ENCODE measurements at places on chromosomes 2 and 18.

- DNase-seq: no peak
These were observed 94.5 kb downstream of the GYPC start for GRCh38 chr2:126750506-126750905.

DNA sequence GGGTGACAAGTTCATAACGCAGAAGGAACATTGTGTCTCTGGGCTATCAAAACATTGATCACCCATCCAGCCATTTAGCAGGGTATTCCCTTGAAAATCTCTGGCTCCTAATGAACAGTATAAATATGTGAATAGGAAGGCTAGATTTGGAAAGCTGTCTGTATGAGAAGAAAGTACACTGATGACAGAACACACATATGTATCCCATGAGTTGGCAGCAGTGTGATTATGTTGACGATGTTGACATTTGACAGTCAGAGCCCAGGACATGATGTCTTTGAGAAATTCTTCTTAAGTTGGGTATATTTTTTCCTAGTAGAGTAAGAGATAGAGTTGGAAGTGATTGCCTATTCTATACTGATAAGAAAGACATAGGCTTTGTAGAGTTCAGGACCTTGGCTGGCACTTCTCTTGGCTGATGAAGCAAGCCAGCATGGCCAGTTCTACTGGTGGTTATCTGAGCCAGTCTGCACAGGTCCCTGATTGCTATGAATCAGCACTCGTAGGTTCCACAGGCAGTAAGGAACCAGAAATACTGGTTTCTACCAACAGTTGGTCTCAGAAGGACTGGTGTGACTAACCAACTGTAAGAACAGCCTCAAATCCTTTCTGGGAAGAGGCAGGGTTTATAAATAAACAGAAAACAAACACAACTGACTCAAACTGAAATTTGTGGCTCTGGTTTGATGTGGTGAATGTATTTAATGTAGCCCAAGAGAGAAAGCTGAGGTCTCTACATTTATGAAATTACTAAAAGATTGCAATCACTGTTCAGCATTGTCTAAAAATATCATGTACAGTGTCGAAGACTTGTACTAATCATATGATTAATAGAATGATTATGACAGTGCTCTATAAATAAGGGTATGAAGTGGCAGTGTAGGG is 43.9 kb upstream of the RAPH1 start:
- DNase-seq: no peak

GRCh38 chr2:80365762-80366161 is 61.2 kb upstream of the LRRTM1 start:
- no peak for DNase-seq

- no peak for DNase-seq
These were observed 112.2 kb downstream of the GALNT3 start for GRCh38 chr2:165681841-165682240.

GRCh38 chr18:46266473-46266872 is 162.3 kb downstream of the HAUS1 start:
- no peak for DNase-seq

DNA sequence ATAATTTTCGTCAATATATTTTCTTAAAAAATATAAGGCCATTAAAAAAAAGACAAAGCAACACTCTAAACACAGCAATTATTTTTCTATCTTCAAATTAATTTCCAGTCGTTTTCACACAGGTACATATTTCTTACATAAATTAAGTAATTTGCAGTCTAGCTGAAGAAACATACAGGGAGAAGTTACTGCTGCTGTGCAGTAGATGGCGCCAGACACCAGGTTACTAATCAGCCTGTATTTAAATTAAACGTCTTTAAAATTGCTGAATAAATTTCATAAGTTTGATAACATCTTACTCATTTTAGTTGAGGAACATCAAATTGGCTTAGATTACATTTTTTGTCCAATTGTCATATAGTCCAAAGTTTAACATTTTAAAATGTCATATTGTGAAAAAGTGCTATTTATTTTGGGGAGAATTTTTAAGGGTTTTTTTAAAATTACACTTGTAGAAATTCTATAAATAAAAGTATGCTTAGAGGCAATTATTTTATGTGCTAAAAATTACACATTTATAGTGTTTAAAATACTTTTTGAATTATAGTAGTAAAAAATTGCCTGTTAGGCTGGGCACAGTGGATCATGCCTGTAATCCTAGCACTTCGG is 88.4 kb downstream of the PMAIP1 start:
- peak; percentile 40 for DNase-seq

DNA sequence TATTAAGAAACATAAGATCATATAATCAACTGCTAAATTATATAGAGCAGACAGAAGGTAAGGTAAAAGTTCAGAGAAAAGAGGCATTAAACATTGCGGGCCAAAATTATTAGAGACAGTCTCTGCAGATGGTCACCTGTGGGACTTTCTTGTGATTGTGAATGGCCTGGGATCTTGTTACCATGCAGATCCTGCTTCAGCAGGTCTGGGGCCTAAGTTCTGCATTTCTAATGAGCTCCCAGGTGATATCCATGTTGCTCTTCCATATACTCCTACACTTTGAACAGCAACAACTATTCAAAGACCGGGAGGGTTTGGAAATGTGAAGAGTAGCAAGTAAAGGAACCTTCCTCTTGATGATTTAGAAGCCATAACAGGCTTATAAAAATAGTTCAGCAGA is 8.5 kb upstream of the ETAA1 start:
- DNase-seq: no peak
